HFFc6 (cell line): ENCODE measurements at places on chromosomes 1 and 21. TPM values are rescaled to one million over a fixed set of nuclear protein-coding genes. Genes with fewer than 3 reads are reported as not detected.
A peak's percentile ranks its signal among the peaks of the same experiment; 100 is the strongest.

PADI3 gene
- total RNA-seq = 0.24 TPM in 1 of 3 replicates, not detected in the others

DNA sequence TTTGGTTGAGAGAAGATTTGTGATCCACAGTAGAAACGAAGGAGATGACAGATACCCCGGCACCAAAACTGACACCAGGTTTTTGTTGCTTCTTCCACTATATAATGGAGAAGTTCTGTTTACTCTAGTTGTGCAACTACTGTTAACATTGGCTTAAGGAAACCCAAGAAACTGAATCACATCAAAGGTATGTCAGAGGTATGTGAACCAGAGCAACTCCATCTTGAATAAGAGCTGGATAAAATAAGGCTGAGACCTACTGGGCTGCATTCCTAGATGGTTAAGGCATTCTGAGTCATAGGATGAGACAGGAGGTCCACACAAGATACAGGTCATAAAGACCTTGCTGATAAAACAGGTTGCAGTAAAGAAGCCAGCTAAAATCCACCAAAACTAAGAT, 173.7 kb upstream of the CAMK1G start:
- no peaks in the 10 kb centered on the region for H3K27me3 ChIP-seq
- peak; percentile 96 for DNase-seq
- H3K4me3 ChIP-seq = peak overlapping the region; percentile 24
- H3K27ac ChIP-seq = peak overlapping the region; percentile 87

DNA sequence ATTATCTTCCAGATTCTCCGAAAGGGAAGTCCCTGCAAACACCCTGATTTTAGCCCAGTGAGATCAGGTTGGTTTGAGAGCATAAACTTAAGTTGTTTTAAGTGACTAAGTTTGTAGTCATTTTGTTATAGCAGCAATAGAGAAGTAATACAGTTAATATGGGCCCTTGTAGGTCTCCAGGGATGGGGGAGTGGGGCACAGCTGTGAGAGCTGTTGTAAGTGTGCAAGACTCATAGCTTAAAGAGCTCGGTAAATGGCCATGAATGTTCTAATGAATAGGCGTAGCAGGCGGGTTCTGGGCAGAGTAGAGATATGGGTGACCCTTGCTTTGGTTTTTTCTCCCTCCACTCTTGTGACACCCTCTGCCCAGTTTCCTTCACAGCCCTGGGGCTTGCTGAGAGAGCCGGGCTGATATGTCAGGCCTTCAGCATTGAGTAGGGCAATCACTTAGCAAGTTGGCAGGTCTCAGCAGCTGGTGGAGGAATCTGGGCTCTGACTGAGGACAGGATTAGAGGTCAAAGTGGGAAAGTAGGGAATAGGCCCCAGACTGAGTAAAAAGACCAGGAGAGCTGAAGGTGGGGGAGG, 16.0 kb upstream of the ID3 start:
- H3K4me1 ChIP-seq = peaks cover 51% of the 10 kb centered on the region
- H3K27ac ChIP-seq = peak overlapping the region; percentile 100
- no peak overlapping the region; the same call in 1 of the 2 replicates for H3K4me3 ChIP-seq

SOX13 gene
- 10.9 to 12.4 TPM (median 11.1 TPM) in 3 replicates for total RNA-seq

GRCh38 chr1:107677697-107678096, 287.3 kb downstream of the VAV3 start:
- H3K36me3 ChIP-seq = no peaks in the 10 kb centered on the region
- no peak overlapping the region for H3K4me3 ChIP-seq
- no peaks in the 10 kb centered on the region for H3K27me3 ChIP-seq
- H3K27ac ChIP-seq = no peak overlapping the region
- DNase-seq = no peak
- H3K4me1 ChIP-seq = no peaks in the 10 kb centered on the region

SPRR2A gene
- total RNA-seq = not detected in 3 replicates

DNA sequence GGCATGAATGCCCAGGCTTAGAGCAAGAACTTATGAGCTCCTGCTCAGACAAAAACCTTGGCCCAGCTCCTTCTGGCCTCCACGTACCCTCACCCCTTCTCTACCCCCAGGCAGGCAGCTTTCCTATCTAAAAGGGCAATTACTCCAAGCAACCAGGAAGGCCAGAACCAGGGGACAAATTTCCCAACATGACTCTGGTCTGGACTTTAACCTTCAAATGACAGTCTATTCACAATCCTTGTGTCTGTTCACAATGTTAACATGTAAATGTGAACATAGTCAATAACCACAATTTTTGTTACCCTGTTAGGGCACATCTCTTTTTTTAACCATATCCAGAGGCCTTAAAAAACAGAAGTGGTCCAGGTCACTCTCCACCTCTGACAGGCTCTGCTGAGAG, 64.4 kb upstream of the LAPTM5 start:
- no peak overlapping the region; the same call in 1 of the 2 replicates for H3K27ac ChIP-seq
- peaks cover 39% of the 10 kb centered on the region for H3K4me1 ChIP-seq
- no peak for DNase-seq
- no peaks in the 10 kb centered on the region for H3K36me3 ChIP-seq
- H3K27me3 ChIP-seq = peaks cover 18% of the 10 kb centered on the region

GRCh38 chr1:56964349-56965017, 1.3 kb downstream of the C8B start:
- no peaks in the 10 kb centered on the region for H3K36me3 ChIP-seq
- no peaks in the 10 kb centered on the region for H3K27me3 ChIP-seq
- H3K4me1 ChIP-seq = peaks cover 6% of the 10 kb centered on the region
- no peak overlapping the region for H3K4me3 ChIP-seq

OR6N2 gene
- total RNA-seq = not detected in 3 replicates

- no peak for DNase-seq
- H3K4me1 ChIP-seq = no peaks in the 10 kb centered on the region
- no peak overlapping the region for H3K27ac ChIP-seq
- no peak overlapping the region for H3K4me3 ChIP-seq
These were observed 120.1 kb downstream of the CCDC185 start for GRCh38 chr1:223513309-223513708.

DNA sequence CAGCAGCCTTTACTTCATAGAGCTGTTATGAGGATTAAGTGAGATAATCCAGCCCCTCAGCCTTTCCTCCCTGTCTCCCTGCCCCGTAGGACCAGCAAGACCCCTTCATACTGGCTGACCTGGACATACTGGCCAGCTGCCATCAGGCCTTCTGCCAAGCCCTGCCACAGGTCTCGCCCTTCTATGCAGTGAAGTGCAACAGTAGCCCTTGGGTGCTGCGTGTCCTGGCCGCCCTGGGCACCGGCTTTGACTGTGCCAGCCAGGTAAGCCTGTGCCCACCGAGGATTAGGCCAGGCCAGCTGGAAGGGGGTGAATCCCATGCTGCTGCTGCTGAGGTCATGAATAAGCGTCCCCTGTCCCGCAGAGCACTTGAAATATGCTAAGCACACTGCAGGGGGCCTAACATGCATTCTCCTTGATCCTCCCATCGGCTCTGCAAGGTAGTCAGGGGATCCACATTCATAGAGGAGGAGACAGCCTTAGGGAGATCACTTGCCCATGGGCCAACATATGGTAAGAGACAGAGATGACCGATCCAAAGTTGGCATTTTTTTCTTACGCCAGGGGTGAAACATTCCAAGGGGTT, 73.3 kb upstream of the TINAGL1 start:
- DNase-seq = no peak
- no peak overlapping the region for H3K27ac ChIP-seq
- no peak overlapping the region for H3K4me3 ChIP-seq

- H3K27ac ChIP-seq = no peak overlapping the region
- DNase-seq = no peak
- no peaks in the 10 kb centered on the region for H3K36me3 ChIP-seq
- no peaks in the 10 kb centered on the region for H3K4me1 ChIP-seq
- H3K27me3 ChIP-seq = peaks cover 35% of the 10 kb centered on the region
- H3K4me3 ChIP-seq = no peak overlapping the region
These were observed 26.5 kb downstream of the CD247 start for GRCh38 chr1:167491586-167492461.

DNA sequence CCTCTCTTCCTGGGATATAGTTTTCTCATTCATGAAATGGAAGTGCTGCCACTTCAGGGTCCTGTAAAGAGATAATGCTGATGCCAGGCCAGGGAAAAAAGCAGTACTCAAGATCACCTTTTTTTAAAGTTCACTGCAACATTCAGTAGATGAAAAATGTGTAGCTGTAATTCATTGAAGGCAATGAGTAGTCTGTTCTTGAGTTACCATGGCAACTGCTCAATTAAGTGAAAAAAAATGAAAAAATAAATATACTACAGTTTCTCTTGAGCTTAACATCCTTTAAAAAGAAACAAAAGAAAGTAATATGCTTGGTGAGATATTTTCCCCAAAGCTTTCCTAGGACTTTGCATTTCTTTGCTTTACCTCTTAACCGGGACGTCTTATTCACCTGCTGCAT, 183.3 kb downstream of the AK5 start:
- no peak overlapping the region for H3K27ac ChIP-seq
- peaks cover 45% of the 10 kb centered on the region for H3K4me1 ChIP-seq
- peak; percentile 7 for DNase-seq
- H3K36me3 ChIP-seq = peaks cover 6% of the 10 kb centered on the region; the same call in 1 of the 2 replicates
- no peaks in the 10 kb centered on the region; the same call in 1 of the 2 replicates for H3K27me3 ChIP-seq

RNF223 gene
- not detected in 3 replicates for total RNA-seq

DNA sequence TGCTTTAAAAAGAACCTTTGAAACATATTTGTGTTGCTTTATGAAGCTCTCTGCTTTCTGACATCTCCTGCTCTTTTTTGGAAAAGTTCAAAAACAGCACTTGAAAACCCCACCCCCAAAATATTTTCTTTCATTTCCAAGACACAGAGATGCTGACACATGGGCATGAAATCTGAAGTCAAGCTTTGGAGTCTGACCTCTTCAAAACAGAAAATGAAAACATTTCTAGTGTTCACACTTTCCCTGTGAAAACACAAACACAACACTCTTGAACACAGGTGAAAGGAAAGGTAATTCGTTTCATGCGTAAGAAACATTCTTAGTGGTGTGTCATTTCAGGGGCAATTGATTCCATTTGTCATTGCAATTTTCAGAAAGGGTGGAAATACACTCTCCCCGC, 10.8 kb downstream of the NGF start:
- peaks cover 5% of the 10 kb centered on the region for H3K27me3 ChIP-seq
- peaks cover 72% of the 10 kb centered on the region for H3K36me3 ChIP-seq
- peak overlapping the region; percentile 53 for H3K4me3 ChIP-seq
- peak overlapping the region; percentile 97 for H3K27ac ChIP-seq
- peaks cover 100% of the 10 kb centered on the region for H3K4me1 ChIP-seq

DNA sequence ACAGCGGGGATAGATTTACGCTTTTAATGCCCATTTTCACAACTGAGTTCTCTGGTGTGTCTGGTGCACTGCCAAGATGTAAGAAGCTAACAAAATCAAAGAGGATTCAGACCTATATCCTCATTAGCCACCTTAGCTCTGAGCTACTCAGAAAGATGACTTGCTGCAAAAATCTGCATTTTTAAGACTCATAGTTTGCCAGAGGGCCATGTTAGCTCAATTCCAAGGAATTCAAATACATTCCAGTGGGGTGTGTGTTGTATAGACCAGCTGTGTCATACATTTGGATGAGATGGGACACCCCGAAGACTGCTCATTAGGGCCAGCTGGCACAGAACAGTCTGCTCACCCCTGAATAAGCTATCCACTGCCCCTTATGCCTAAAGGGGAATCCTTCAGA, 8.9 kb downstream of the DENND2D start:
- peak overlapping the region; percentile 64 for H3K4me3 ChIP-seq
- peak overlapping the region; percentile 91 for H3K27ac ChIP-seq
- H3K4me1 ChIP-seq = peaks cover 70% of the 10 kb centered on the region
- H3K27me3 ChIP-seq = peaks cover 2% of the 10 kb centered on the region; the same call in 1 of the 2 replicates
- peak; percentile 93 for DNase-seq

MSH4 gene
- 0.08 to 0.13 TPM (median 0.11 TPM) in 3 replicates for total RNA-seq
